Umbilical cord (tissue), 2 donors: ENCODE measurements at places on chromosomes 2 and 18.

GRCh38 chr2:45746888-45747287 is 95.4 kb downstream of the PRKCE start:
- no peak for DNase-seq

GRCh38 chr2:144414324-144414845 is 105.5 kb downstream of the ZEB2 start:
- peak; percentile 52 for DNase-seq

DNA sequence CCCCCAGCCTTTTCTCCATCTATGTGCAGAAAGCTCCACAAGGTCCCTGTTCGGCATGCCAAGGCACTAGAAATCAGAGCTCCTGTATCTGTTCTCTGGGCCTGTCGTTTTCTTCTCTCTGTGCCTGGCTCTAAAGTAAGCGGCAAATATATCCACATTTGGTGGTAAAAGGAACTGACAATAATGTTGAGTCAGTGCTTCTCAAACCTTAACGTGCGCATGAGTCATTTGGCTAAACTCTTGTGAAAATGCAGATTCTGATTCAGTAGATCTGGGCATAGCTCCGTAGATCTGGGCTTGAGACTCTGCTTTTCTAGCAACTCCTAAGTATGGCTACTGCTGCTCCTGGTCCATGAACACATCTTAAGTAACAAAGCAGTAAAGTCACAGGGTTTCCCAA is 16.5 kb upstream of the ACSL3 start:
- peak; percentile 31 for DNase-seq

DNA sequence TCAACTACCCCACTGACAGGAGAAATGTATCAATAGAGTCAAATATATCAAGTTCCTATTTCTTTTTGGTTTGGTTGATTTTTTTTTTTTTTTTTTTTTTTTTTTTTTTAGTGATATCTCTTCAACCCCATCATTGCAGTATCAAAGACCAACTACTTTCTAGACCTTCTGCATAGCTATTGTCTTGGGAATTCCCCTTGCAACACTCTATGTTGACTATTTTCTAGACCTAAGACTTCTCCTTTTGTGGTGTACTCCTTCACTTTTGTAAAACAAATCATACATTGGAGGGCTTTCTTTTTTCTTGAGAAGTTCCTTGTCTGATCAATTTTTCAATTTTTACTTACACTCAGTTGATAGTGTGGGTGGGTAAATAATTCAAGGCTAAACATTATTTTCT is 46.5 kb upstream of the NR4A2 start:
- DNase-seq, result no peak

- DNase-seq, result peak; percentile 58
Measured at GRCh38 chr2:86301009-86301408, 36.4 kb downstream of the REEP1 start.

DNA sequence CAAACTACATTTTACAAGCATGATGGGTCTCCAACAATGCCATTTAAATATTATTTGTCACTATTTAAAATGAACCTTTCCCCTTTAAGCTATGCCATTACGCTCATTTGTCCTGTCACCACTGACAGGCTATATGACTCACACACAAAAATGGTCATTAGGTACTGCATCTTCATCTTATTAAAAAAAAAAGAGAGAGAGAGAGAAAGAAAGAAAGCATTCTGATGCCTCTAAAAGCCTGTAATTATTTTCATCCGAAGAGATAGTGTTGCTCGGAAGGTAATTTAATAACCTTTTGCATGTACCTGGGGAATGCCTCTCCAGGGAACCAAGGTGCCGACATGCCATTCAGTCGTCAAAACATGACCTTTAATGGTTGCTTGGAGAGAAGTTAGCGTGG is 226.7 kb downstream of the ARHGAP15 start:
- DNase-seq, result no peak
